OCI-M1 (cell line): ENCODE measurements at places on chromosomes 13 and 19.

GRCh38 chr13:51636349-51636890 lies 52.2 kb downstream of the WDFY2 start:
- no peak for DNase-seq

DNA sequence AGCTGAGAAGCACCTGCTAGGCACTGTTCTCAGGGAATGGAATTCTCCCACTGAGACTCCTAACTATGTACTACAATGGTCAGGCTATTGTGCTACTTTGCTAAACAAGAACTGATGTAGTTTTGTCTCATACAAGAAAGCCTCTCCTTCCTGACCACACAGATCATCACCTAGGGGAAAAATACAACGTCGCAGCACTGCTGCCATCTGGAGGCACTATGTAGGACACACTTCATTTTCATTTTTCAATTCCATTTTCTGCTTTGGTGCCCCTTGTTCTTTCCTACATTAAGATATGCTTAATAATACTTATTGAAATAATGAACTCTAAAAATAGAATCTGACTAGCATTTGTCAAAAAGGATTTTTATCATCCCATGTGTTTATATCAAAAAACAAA lies 21.1 kb downstream of the PROSER1 start:
- DNase-seq, result peak; percentile 84

DNA sequence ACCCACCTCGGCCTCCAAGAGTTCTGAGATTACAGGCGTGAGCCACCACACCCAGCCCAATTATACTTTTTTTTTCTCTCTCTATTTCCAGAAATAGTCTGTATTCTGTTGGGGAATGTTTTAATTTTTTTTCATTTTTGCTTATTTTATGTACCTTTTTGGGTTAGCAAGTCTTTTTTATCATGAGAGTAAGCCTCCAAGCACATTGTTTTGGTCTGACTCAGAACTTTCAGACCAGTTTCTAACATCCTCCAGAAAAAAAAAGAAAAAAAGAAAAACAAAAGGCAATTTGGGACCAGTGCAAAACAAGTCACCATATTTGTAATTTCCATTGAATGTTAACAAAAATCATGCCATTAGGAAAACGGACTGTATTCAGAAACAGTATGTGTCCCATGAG lies 1465.5 kb downstream of the SLITRK5 start:
- DNase-seq, result no peak

DNA sequence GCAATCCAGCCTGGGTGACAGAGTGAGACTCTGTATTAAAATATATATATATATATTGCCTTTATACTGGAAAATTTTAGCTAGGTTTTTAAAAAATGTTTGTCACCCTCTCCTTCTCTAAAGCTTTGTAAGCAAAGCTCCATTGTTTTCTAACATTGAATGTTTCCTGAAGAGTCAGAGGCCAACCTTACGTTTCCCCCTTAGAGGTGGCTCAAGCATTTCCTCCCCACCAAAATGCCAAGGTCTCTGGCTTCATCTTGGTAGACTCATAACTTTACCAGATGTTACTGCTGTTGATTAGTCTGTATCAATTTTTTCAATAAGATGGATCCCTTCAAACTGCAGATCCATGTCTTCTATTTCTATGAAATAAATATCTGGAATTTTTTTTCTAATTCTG lies 25.2 kb upstream of the IPO5 start:
- DNase-seq, result no peak

- DNase-seq, result no peak
These were observed 349 bp downstream of the BCL2L12 start for GRCh38 chr19:49666120-49666444.

- DNase-seq, result peak; percentile 33
These were observed 16.4 kb downstream of the F10 start for GRCh38 chr13:113138792-113139551.
